ENCODE measurements at places on chromosomes 4 and X. TPM values are rescaled to one million over a fixed set of nuclear protein-coding genes. Genes with fewer than 3 reads are reported as not detected.

GRCh38 chr4:24912252-24913118 is at the start of gene CCDC149:
CCDC149 (minus strand) TSS chr4:24913042; CDS start chr4:24912864, 178 bp downstream.
- ATAC-seq, result peak; percentile 89

The TRAPPC11 gene
- total RNA-seq, result 57.5 TPM

The PLP1 gene
- total RNA-seq, result 20.3 TPM

DNA sequence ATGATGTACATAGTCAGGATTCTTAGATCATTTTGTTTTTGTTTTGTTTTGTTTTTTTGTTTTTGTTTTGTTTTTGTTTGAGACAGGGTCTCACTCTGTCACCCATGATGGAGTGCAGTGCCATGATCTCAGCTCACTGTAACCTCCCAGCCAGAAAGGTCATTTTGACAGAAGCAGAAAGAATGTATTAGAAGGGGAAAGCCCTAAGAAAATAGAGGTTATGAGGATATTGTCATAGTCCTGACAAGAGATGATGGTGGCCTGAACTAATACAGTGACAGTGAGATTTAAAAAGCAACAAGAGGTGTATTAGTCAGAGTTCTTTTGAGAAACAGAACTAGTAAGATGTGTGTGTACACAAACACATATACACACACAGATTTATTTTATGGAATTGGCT is 503.3 kb downstream of the RPA4 start:
- no peak for ATAC-seq

The MGST2 gene
- total RNA-seq, result 53.9 TPM

- ATAC-seq, result no peak
Observed at GRCh38 chr4:117137145-117137544, 51.8 kb upstream of the TRAM1L1 start.

All from gastroesophageal sphincter (tissue), 4 donors.